ENCODE measurements at places on chromosomes 2 and 18. TPM values are rescaled to one million over a fixed set of nuclear protein-coding genes. Genes with fewer than 3 reads are reported as not detected.

DSC2 gene
- 11.7 TPM for total RNA-seq

HTR2B gene
- total RNA-seq, result 2.3 TPM

INHA gene
- 0.50 TPM for total RNA-seq

RGPD3 gene
- 0.67 TPM for total RNA-seq

REEP1 gene
- 5.7 TPM for total RNA-seq

CFAP53 gene
- total RNA-seq, result 1.5 TPM

SOWAHC gene
- total RNA-seq, result 15.3 TPM
